EH (cell line): ENCODE measurements at places on chromosomes 13 and 19.

- no peak for DNase-seq
These were observed 225.8 kb upstream of the SLC10A2 start for GRCh38 chr13:103291798-103292572.

DNA sequence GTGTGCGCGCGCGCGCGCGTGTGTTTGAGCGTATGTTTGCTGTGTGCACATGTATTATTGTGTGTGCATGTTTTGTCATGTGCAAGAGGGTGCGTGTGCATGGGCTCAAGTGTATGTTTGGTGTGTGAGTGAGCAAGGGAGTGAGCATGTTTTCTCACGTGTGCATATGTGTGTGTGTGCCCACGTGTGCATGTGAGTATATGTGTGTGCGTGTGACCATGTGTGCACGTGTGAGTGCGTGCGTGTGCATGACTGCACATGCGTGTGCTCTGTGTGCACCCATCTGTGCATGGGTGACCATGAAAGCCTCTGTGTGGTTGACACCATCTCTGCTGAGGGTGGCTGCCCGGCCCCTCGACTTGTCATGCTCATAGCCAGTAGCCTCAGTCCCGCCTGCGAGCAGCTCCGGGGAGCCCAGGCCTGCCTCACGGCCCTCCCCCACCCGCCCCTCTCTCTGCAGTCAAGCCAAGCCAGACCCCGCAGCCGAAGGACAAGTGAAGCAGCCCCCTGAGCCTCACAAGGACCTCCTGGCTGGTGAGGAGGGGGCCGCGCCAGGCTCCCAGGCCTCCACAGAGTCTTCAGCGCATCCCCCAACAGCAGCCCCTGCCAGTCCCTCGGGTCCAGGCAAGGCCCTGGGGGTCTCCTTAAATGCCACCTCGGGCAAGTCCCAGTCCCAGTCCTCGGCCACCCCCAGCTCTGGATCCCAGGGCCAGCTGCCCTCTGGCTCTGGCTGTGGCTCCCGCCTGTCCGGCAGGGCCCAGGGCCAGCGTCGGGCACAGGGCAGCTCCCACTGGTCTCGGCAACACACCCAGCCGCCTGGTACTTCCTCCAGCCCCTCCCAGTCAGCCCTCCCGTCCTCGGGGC lies 6.0 kb downstream of the REEP6 start:
- no peak for DNase-seq

GRCh38 chr13:26561651-26562511 lies 4.4 kb downstream of the WASF3 start:
- DNase-seq: peak; percentile 91

DNA sequence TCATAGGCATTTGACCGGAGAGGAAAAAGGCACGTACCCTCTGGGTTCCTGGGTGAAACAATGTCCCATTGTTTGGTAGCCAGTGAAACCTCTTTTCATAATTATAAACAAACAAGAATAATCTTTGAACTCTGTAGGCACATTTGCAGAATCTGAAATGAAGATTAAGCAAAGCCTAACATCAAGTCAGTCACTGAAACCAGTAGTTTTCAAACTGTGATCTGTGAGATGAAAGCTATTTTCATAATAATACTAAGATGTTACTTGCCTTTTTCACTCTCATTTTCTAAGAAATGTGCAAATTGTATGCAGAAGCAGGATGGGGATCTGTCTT lies 105.4 kb downstream of the WDFY2 start:
- no peak for DNase-seq

DNA sequence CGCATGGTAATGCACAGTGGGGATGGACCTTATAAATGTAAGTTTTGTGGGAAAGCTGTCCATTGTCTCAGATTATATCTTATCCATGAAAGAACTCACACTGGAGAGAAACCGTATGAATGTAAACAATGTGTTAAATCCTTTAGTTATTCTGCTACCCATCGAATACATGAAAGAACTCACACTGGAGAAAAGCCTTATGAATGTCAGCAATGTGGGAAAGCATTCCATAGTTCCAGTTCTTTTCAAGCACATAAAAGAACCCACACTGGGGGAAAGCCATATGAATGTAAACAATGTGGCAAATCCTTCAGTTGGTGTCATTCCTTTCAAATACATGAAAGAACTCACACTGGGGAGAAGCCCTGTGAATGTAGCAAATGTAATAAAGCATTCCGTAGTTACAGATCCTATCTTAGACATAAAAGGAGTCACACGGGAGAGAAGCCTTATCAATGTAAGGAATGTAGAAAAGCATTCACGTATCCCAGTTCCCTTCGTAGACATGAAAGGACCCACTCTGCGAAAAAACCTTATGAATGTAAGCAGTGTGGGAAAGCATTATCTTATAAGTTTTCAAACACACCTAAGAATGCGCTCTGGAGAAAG lies 13.8 kb downstream of the ZNF763 start:
- DNase-seq: no peak

GRCh38 chr13:113770441-113770840 lies 11.4 kb downstream of the TMEM255B start:
- DNase-seq: no peak

DNA sequence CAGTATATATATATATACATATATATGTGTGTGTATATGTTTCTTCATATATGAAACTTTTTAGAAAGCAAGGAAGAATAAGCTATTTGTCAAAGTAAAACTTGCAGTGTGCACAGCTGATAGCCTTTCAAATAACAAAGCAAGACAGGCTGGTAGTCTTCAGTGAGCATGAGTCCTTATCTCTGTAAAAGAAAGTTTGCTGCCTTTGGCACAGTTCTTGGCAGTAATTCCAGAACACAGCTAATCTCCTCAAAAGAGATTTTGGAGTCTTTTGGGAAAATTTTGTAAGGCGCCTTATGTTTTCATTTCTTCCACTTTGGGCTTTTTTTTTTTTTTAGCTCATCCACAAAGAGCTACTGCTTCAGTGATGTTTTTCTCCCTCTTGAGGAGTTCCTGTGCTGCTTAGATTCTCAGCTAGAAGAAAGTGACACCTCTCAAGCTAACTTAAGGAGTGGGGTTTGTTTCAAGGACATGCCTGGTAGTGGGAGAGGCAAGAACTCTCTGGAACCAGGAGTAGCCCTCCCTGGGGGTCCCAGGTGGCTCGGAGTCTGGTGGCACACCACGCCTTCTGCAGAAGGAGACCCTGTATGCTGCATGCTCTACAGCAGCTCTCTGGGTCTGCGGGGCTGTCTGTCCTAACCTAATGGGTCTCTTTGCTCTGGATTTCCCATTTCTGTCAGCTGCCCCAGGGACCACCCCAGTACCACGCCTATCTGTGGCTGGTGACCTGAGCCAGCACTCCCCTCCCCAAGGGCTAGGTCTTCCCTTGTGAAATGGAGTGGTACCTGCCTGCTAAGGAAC lies 58.8 kb downstream of the TNFRSF19 start:
- no peak for DNase-seq

GRCh38 chr19:16369664-16370576 lies 45.3 kb downstream of the KLF2 start:
- no peak for DNase-seq

- no peak for DNase-seq
These were observed 157.5 kb downstream of the DNAJC15 start for GRCh38 chr13:43180837-43181236.

GRCh38 chr13:75869981-75870380 lies 233.9 kb downstream of the LMO7 start:
- no peak for DNase-seq

DNA sequence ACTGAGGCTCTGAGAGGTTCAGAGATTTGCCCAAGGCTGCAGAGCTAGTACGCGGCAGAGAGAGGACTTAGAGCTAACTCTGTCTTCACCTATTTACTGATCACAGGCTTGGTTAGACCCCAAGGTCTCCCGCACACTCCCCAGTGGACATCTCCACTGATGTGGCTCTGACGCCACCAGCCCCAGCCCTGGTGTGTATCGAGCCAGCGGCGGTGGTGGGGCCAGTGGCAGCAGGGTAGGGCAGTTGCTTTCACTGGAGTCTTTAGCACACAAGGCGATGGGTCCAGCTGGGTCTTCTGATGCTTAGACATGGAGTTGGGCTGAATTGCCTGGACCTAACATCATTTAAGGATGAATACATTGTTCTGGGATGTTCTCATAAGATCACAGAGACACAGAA lies 85.4 kb downstream of the ANKRD10 start:
- no peak for DNase-seq

- DNase-seq: no peak
These were observed 11.6 kb downstream of the GJB2 start for GRCh38 chr13:20181188-20181587.

GRCh38 chr13:103852036-103852435 lies 785.8 kb upstream of the SLC10A2 start:
- DNase-seq: no peak

- no peak for DNase-seq
These were observed 2.1 kb downstream of the PRMT1 start for GRCh38 chr19:49678985-49679770.

GRCh38 chr13:79585033-79585432 lies 104.1 kb downstream of the NDFIP2 start:
- no peak for DNase-seq

- DNase-seq: no peak
These were observed 5.6 kb upstream of the NEK3 start for GRCh38 chr13:52164989-52165388.

- DNase-seq: peak; percentile 49
These were observed at the start of gene C19orf81 for GRCh38 chr19:50649433-50650391. Gene C19orf81, plus strand, starts transcription at chr19:50649445. Its CDS starts 0 bp downstream, at chr19:50649445.

DNA sequence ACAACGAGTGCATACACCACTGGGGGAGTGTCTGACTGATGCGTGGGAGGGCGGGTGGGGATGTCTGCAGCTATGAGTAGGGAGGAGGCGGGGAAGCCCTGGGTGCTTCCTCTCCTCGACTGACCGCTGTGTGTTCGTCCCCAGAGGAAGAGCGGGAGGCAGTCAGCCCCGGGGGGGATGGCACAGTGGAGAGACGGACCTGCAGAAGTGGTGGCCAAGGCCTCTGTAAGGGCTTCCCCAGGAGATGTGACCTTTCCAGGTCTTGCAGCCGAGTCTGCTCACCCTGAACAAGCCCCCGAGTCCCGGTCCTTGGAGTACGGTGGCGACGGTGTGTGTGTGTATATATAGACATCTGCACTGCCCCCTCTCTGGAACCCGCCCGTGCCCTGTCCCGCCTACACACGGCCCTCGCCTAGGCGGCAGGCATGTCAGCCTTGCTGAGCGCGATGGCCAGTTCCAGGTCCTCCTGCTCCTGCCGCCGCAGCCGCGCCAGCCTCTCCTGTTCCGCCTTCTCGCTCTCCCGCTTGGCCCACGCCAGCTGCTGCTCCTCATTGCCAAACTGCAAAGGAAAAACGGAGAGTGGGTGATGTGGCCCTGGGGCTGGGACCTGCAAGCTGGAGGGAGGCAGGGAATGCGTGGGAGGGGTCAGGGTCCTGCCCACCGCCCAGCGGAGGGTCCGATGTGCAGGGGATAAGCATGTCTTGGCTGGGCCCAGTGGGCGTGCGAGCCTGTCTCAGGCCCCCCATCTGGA lies 30.8 kb downstream of the KLF2 start:
- DNase-seq: no peak

GRCh38 chr13:72403396-72404010 lies 323.9 kb downstream of the MZT1 start:
- peak; percentile 9 for DNase-seq

DNA sequence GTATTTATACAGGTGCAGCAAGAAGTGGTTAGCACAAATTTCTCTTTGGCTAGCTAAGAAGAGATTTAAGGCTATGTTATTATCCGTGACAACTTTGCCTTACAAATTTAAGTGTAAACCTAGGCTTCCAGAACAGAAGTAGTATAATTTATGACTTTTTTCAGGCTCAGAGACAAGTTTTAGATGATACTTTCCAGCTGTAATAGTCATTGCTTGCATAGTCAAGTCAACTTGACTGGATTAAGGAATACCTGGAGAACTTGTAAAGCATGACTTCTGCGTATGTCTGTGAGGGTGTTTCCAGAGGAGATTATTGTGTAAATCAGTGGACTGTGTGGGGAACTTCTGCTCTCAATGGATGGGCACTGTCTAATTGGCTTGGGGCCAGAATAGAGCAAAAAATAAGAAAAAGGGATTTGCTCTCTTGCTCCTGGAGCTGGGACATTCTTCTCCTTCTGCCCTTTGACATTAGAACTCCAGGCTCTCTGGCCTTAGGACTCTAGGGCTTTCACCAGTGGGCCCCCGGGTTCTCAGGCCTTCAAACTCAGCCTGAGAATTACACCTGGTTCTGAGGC lies 33.0 kb downstream of the CYSLTR2 start:
- no peak for DNase-seq

GRCh38 chr13:26026211-26026610 lies 25.6 kb downstream of the SHISA2 start:
- DNase-seq: no peak

DNA sequence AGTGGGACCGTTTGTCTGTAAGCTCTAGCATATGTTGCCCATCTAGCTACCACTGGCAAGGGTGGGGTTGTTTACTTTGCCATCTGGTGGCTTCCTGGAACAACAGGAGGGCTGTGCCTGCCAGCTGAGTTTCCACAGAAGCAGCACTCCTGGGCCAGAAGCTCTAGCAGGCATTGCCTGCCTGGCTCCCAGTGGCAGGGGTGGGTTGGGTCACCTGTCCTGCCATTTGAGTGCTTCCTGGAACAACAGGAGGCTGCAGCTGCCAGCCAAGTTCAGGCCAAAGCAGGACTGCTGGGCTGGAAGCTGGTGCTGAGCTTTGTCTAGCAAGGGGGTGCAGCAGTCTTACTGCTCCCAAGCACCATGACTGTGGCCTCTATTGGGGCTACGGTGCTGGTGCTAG lies 239.7 kb downstream of the MTUS2 start:
- no peak for DNase-seq

DNA sequence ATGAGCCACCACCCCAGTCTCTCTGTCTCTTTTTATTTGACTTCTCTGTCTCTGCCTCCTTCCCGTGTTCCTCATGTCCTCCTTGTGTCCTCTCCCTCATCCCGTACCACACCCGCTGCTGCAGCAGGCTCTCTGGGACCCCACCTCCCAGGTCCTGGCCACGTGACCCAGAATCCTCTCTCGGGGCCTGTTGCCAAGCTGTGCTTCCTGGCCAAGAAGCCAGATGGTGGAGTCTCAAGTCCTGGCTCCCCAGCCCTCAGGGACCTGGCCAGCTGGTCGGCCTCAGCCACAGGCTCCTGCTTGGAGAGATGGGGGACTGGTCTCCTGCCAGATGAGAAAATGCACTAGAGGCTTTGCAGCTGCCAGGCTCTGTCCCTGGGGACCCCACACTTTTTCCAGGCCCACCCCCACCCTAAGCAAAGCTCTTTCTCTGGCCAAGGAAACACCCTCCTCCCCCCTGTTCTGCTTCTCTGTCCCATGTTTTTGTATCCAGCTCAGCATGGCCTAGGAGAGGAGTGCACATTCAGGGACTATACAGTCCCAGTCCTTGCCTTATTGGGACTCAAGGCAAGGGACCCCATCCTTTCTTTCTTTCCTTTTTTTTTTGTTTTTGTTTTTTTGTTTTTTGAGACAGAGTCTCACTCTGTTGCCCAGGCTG lies 34.3 kb upstream of the SHKBP1 start:
- DNase-seq: peak; percentile 39
